ENCODE measurements at places on chromosomes 12 and 14.

- DNase-seq, result no peak
Measured at GRCh38 chr12:6390084-6390799, 6.3 kb downstream of the LTBR start.

DNA sequence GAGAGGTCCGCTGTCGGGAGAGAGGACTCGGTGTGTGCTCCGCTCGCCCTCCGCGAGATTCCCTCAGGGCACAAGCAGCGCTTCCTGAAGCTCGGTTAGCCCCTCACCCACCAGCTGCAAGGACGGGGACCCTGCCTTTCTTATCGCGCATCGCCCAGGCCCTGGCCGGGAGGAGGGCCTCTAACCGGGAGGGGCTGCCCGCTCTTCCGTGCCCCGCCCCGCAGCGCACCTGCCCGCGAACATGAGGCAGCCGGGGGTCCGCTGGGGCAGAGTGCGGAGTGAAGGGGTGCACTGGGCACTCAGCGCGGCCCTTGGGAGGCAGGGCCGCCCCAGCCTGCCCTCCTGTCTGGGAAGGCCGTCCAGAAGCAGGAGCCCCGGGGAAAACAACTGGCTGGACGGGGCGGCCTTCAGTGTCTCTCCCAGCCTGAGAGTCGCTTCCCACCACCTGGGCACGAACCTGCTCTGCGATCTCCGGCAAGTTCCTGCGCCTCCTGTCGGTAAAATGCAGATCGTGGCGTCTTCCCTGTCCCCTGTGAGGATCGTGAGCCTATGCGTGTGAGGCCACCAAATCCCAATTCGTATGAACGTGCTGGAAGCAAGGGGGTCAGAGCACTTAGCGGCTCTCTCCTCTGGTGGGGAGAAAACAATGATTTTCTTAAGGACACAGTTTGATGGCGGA is 28.0 kb upstream of the ADIPOR2 start:
- no peak for DNase-seq

DNA sequence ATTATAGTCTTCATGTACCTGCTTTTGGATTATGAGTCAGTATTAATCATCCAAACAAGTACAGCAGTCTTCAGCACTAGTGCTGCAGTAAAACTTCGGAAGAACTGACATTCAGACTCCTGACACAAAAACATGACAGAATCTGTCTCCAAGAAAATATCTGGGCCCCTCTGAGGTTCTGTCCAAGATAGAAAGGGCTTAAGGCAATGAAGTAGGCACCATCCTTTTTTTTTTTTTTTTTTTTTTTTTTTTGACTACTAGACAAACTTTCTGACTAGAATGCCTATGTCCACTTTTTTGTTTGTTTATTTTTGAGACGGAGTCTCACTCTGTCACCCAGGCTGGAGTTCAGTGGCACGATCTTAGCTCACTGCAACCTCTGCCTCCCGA is 112.5 kb downstream of the MED13L start:
- DNase-seq, result no peak

- no peak for DNase-seq
Measured at GRCh38 chr12:57460841-57461275, 1.3 kb downstream of the GLI1 start.

DNA sequence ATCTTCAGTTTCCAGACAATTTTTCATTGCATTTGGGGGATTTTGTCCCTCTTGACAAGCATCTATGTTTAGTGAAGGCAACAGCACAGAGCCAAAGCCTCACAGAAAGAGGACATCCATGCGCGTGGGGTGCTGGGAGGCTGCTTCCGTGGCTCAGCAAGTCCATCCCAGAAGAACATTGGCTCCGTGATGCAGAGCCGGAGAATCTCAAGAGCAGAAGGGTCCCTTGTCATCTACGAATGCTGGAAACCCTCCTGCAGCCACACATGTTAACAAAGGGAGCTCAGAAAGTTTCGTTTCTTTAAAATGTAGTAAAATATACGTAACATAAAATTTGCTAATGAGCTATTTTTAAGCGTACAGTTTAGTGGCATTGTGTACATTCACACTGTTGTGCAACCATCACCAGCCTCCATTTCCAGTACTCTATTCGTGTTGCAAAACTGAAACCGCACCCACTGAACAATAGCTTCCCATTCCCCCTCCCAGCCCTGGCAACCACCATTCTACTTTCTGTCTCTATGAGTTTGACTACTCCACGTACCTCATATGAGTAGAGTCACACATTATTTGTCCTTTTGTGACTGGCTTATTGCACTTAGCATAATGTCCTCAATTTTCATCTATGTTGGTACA is 185.9 kb downstream of the TTC7B start:
- DNase-seq, result no peak
